Fibroblast of villous mesenchyme (primary cell): ENCODE measurements at places on chromosomes 13 and 19. TPM values are rescaled to one million over a fixed set of nuclear protein-coding genes. Genes with fewer than 3 reads are reported as not detected.

Gene SEMA6B
- total RNA-seq = under 0.01 TPM in 2 replicates

Gene PIP5K1C
- total RNA-seq = 40.6 and 46.2 TPM in 2 replicates

Gene DNAJC15
- total RNA-seq = 4.7 and 6.1 TPM in 2 replicates

Gene IRGC
- total RNA-seq = not detected in 2 replicates

Gene ZNF729
- not detected in 2 replicates for total RNA-seq

Gene LILRB4
- total RNA-seq = not detected in 2 replicates

Gene ZNF418
- 3.5 and 5.2 TPM in 2 replicates for total RNA-seq

Gene RGS9BP
- 0.32 and 0.86 TPM in 2 replicates for total RNA-seq

Gene CEACAM5
- total RNA-seq = not detected in 2 replicates

Gene FUT6
- not detected in 2 replicates for total RNA-seq

Gene NLRP11
- total RNA-seq = not detected in 2 replicates

Gene NLRP13
- not detected in 2 replicates for total RNA-seq

Gene MEIOSIN
- not detected in 2 replicates for total RNA-seq

Gene PGLYRP1
- not detected in 2 replicates for total RNA-seq

Gene METTL21C
- total RNA-seq = not detected in 2 replicates

Gene ZNF793
- total RNA-seq = 0.64 and 2.6 TPM in 2 replicates

Gene RASGRP4
- not detected in 2 replicates for total RNA-seq

Gene LYPD5
- total RNA-seq = under 0.01 and 0.43 TPM in 2 replicates

Gene CLDND2
- not detected in 2 replicates for total RNA-seq

Gene ZIK1
- 11.3 and 12.1 TPM in 2 replicates for total RNA-seq

Gene FGF14
- under 0.01 TPM in 2 replicates for total RNA-seq

Gene TMEM190
- not detected in 2 replicates for total RNA-seq

Gene OVOL3
- total RNA-seq = not detected in 2 replicates

Gene OR7C1
- total RNA-seq = under 0.01 TPM in 1 of 2 replicates, not detected in the other

Gene ADAT3
- 3.9 and 4.5 TPM in 2 replicates for total RNA-seq

Gene NAXD
- 13.5 and 16.8 TPM in 2 replicates for total RNA-seq

Gene CCDC9
- 7.3 and 8.4 TPM in 2 replicates for total RNA-seq

Gene DCT
- total RNA-seq = not detected in 2 replicates

Gene CTXN1
- total RNA-seq = 1.9 and 3.0 TPM in 2 replicates

Gene ATP4A
- not detected in 2 replicates for total RNA-seq

Gene ADM5
- under 0.01 and 0.32 TPM in 2 replicates for total RNA-seq

Gene ETV2
- under 0.01 and 0.86 TPM in 2 replicates for total RNA-seq

Gene ALKBH7
- total RNA-seq = 35.4 and 47.7 TPM in 2 replicates

Gene SMIM24
- not detected in 2 replicates for total RNA-seq

Gene MYH14
- not detected in 2 replicates for total RNA-seq

Gene CELF5
- under 0.01 TPM in 1 of 2 replicates, not detected in the other for total RNA-seq

Gene MBD3L3
- total RNA-seq = not detected in 2 replicates

Gene SIGLEC12
- not detected in 2 replicates for total RNA-seq

Gene CEACAM4
- not detected in 2 replicates for total RNA-seq

Gene LHB
- 0.32 TPM in 1 of 2 replicates, not detected in the other for total RNA-seq

Gene ZNF154
- 1.3 and 1.7 TPM in 2 replicates for total RNA-seq

Gene RGL3
- 0.32 and 1.3 TPM in 2 replicates for total RNA-seq

Gene UBE2S
- 108 and 155 TPM in 2 replicates for total RNA-seq

Gene MTUS2
- 0.32 and 1.3 TPM in 2 replicates for total RNA-seq

Gene KIR2DL1
- total RNA-seq = not detected in 2 replicates

Gene KLK4
- not detected in 2 replicates for total RNA-seq
